ENCODE measurements at places on chromosomes 2 and 18.

GRCh38 chr2:233973786-233974185, 56.6 kb downstream of the TRPM8 start:
- no peak for DNase-seq

DNA sequence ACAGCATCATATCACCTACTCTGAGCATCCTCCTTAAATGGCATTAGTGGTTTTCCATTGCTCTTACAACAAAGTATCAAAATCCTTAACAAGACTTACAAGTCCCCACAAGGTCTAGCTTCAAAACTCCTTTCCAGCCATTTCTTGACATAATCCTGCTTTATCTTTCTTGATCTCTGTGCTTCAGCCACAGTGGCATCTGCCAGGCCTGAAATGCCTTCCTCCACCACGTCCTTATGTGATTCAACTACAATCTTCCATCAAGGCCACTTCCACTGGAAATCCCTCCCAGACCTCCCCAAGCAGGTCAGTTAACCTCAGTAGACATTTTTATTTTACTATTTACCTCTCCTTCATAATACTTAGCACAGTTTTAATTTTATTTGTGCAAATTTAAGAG, 83.8 kb upstream of the CCDC150 start:
- DNase-seq, result no peak

DNA sequence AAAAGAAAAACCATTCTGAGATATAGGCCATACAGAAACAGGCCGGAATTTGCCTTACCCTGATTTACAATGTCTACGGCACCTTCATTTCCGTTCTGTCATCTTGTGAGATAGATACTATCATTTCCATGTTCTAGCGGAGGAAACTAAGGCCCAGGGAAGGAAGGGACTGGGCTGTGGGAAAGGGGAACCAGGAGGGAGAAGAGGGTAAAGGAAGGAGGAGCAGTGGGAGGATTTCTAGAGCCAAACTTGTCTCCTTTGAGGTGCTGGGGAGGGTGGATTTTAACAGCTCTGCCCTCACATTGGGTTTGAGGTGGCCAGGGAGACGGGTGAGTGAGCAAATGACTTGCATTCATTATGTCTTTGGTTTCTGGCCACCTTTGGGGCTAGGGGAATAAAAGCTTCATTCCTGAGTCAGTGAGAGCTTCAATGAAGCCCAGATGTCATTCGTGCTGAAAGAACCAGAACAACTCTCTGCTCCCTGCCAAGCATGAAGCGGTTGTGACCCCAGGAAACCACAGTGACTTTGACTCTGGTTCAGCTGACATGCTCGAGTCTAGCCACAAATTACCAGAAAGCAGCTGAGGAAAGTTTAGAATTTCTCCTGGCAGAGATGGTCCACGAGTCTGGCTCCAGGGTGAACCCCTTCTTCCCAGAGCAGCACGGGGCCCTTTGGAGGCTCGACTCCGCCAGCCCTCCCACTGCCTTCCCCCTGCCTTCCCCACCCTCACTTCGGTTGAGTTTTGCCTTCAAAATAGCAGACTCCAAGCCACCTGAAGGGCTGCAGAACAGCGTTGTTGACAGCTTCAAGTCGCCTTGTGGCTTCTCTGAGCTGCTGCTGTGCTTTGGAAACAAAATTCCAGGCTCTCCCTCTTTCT, 3.8 kb downstream of the ACTG2 start:
- DNase-seq, result no peak

- no peak for DNase-seq
These were observed 31.5 kb downstream of the REEP1 start for GRCh38 chr2:86305915-86306254.

DNA sequence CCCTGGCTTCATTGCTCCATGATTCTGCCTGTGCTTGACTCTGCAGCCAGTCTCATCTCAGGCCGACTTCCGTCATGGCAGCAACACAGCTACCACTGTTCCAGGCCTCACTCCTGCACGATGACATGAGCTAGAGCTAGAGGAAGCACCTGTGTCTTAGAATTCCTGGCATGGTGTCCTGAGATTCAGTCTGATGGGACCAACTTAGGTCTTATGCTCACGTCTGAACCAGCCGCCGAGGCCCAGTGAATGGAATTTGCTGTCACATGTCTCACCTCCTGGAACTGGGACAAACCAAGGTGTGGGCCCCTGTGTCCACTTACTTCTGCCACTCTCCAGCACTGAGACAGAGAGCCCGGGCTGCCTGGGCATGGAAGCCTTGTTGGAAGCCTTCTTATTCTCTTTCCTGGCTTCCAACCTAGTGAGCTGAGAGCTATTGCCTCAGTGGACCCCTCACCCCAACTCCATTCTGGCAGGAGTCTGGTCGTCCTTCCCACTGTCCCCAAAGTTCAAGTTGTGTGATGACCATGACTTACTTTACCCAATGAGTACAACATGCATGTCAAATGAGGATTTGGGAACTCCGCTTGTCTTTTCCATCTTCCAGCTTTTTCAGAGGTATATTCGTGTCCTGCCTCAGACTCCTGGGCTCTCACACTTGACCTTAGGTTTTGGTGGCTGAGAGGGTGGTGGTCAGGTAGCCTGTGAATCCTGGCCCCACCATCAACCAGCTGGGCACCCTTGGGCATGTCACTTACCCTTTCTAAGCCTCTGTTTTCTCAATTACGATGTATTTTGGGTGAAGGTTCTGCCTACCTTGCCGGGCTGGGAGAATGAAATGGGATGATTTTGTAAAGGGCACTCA, 39.1 kb upstream of the HS6ST1 start:
- DNase-seq, result no peak

Measured in stimulated activated CD4-positive, alpha-beta T cell treated with anti-CD3 and anti-CD28 coated beads, Interleukin-12 subunit alpha, Interleukin-12 subunit beta, amount 100 ng/mL, for 48 hours (primary cell).